ENCODE measurements at places on chromosomes 4 and X.

- no peak for DNase-seq
Observed at GRCh38 chr4:5751666-5752375, 40.8 kb downstream of the EVC start.

DNA sequence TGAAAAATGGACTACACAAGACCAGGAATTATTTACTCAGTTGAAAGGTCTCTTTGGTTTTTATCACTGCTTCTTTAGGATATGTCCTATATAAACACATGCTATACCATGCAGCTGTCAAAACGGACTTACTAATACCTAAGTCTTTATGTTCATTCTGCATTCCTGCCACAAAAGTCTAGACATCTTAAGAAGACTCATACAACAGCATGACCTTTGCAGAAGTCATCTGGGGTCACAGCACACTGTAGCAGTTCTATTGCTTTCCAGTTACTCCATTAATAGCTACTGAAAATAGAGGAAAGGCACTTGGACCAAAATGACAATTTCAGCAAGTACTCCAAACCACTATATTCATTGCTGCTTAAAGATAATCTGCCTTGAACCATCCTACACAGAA lies 53.2 kb downstream of the DDX60 start:
- no peak for DNase-seq

- no peak for DNase-seq
Observed at GRCh38 chr4:83216959-83217683, 67.5 kb downstream of the COQ2 start.

DNA sequence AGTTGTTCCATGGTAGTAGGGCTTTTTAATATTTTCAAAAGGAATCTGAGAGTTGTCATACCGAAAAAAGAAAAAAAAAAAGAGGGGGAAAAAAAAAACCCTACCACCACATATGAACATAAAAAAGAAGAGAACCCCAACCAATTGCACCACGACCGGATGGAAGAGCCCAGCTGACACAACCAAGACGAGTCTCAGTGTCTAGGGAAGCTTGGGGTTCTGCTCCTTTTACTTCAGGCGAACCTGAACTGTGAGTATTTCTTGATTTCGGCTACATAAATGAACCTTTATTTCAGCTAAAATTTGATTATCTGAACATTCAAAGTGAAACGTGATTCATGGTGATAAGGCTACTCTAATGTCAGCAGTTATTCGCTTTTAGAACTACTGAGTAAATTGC lies at the start of gene GPR34:
Gene GPR34 (plus strand): TSS at position 139 of the 400 bp plus-strand sequence. CDS start 6,661 bp downstream, outside the sequence.
- no peak for DNase-seq

DNA sequence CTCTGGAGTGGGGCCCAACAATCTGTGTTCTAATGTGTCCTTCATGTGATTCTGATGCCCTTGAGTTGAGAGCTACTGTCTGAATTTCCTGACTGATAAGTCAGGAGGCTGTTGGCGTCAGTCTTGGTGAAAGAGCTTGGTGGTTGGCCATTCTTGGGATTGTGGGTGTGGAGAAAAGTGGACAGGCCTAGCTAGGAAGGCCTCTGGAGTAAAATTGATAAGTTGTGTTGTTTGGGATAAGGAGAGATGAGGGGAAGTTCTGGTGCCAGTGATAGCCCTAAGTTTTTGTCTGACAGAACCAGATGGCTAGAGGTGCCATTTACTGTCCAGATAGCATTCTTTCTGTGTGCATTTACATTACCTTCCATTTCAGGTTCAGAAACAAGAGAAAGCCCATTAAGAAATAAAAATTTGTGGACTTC lies 11.7 kb downstream of the NSD2 start:
- DNase-seq = no peak

DNA sequence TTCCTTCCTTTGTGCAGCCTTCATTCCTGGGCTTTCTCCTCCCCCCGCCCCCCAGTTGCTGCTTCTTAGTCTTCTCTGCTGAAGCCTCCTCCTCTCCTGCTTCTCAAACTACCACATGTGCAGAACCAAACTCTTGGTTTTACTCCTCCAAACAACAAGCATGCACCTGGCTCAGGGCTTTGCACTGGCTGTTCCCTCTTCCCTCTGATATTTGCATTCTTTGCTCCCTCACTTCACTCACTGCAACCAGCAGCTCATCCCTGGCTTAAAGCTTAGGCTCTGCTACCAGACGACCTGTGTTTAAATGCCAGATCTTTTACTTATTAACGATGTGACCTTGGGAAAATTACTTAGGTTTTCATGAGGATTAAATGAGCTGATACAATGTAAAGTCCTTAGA lies 51.4 kb downstream of the MED28 start:
- DNase-seq = no peak

- no peak for DNase-seq
Observed at GRCh38 chr4:139847602-139848001, 182.0 kb downstream of the MGST2 start.

Measured in NCI-H226 (cell line).